ENCODE measurements at places on chromosomes 7 and 10. TPM values are rescaled to one million over a fixed set of nuclear protein-coding genes. Genes with fewer than 3 reads are reported as not detected.

GRCh38 chr10:6410830-6411229 lies 169.2 kb downstream of the PRKCQ start:
- no peaks in the 10 kb centered on the region for H3K36me3 ChIP-seq
- peaks cover 2% of the 10 kb centered on the region for H3K4me1 ChIP-seq
- no peaks in the 10 kb centered on the region for H3K27me3 ChIP-seq
- no peak for DNase-seq
- H3K27ac ChIP-seq = no peak overlapping the region
- no peak overlapping the region for H3K4me3 ChIP-seq

DNA sequence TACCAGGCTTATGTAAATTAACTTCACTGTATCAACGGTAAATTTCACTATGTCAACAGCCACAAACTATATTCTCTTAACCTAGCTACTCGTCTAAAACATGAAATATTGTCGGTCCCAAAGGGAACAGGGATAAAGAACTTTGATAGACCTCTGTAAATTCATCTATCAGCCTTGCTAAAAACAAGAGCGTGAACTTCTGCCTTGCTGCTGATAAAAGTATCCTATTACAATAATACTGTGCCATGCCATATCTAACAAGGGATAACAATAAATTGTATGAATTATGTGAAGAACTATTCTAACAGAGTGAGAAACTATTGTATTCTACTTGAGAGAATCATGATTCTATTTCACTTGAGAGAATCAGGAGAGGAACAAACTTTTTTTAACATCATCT lies 117.2 kb downstream of the CNOT4 start:
- no peaks in the 10 kb centered on the region for H3K4me1 ChIP-seq
- no peak overlapping the region for H3K4me3 ChIP-seq
- H3K36me3 ChIP-seq = peaks cover 3% of the 10 kb centered on the region
- H3K27me3 ChIP-seq = no peaks in the 10 kb centered on the region
- H3K27ac ChIP-seq = no peak overlapping the region
- DNase-seq = no peak

DNA sequence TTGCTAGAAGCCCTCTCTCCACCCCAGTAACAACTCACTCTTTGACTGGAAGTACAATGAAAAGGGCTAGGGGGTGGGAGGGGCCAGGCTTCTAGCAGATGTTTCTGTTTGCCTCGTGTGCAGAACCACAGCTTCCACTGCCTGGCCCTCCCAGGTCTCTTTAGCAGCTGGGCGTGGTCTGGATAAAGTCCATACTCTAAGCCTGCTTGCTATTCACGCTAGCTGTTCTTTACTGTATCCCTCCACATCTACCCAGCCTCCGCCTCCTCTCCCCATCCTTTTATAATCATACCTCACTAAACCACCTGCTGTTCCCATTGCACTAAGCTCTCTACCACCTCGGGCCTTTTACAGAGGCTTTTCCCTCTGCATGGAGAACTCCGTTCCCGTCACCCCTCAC lies 288.8 kb downstream of the CAMK1D start:
- H3K27ac ChIP-seq = no peak overlapping the region
- no peak for DNase-seq
- no peaks in the 10 kb centered on the region for H3K4me1 ChIP-seq
- H3K4me3 ChIP-seq = no peak overlapping the region
- H3K36me3 ChIP-seq = no peaks in the 10 kb centered on the region
- no peaks in the 10 kb centered on the region for H3K27me3 ChIP-seq

DNA sequence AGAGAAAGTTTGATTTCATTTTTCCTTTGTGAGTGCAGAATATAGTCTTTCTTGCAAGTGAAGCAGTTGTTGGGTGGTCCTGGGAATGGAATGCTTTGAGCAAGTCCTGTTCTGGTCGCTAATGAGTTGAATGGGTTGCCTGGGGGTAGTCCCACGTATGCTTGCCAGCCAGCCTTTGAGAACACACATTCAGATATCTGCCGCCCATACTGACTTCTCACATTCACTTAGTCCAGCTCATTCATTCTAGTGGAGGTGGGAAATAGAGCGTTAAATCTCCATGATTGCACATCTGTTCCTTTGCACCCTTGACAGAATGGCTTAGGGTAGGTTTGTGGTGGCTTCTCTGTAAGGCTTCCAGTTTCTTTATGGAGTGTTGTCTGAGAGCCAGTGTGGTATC lies 256.6 kb downstream of the SORCS3 start:
- H3K36me3 ChIP-seq = no peaks in the 10 kb centered on the region
- peaks cover 5% of the 10 kb centered on the region for H3K27me3 ChIP-seq
- H3K4me3 ChIP-seq = no peak overlapping the region
- no peak for DNase-seq
- no peaks in the 10 kb centered on the region for H3K4me1 ChIP-seq

- no peaks in the 10 kb centered on the region for H3K36me3 ChIP-seq
- H3K27me3 ChIP-seq = no peaks in the 10 kb centered on the region
- H3K27ac ChIP-seq = no peak overlapping the region
- no peak for DNase-seq
Measured at GRCh38 chr7:102273749-102274712, 12.6 kb upstream of the SH2B2 start.

DNA sequence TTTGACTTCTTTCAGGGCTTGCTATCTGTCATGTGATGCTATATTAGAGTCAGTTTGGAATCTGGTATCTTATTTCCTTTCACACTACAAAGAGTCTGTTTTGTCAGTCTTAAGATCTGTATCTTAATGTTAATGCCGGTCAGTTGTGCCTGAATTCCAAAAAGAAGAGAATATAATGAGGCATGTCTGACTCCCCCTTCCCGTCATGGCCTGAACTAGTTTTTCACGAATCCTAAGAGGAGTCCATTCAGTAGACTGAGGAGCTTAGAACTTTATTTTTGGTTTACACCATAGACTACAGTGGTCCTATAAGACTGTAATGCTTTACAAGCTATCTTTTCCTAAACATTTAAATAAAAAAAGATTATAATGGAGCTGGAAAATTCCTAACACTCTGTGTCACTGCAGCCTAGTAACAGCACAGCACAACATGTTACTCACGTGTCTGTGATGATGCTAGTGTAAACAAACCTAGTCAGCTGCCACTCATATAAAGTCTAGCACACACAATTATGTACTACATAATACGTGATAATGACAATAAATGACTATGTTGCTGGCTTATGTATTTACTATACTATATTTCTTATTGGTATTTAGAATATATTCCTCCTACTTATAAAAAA lies 50.6 kb downstream of the VPS41 start:
- no peak for DNase-seq
- H3K27ac ChIP-seq = no peak overlapping the region
- no peaks in the 10 kb centered on the region for H3K36me3 ChIP-seq
- H3K4me1 ChIP-seq = no peaks in the 10 kb centered on the region
- H3K4me3 ChIP-seq = no peak overlapping the region

DNA sequence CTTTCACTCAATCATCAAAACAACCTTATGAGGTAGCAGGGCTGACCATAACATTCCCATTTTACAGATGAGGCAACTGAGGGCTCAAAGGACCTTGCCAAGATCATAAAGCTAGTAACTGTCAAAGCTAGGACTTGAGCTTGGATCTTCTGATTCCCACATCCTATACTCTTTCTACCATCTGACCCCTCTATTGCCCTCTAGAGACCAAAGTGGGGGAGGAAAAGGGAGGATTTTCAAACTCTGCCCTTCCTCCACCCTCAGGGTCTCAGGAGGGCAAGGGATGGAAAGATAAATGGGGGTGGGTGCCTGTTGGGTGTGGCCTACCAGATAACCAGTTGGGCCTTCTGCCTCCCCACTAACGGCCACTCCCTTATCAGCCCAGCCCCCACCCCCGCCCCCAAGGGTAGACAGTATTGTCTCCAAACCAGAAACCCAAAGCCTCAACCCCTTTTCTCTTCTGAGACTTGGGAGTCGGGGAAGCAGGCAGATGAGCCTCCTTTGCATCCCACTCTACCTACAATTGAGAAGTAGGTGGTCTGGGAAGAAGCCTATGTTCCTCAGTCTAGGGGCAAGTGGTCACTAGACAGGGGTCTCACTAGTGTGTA lies 7.9 kb downstream of the LDB1 start:
- H3K4me3 ChIP-seq = no peak overlapping the region
- no peaks in the 10 kb centered on the region for H3K27me3 ChIP-seq
- peaks cover 5% of the 10 kb centered on the region for H3K36me3 ChIP-seq
- H3K27ac ChIP-seq = no peak overlapping the region

DNA sequence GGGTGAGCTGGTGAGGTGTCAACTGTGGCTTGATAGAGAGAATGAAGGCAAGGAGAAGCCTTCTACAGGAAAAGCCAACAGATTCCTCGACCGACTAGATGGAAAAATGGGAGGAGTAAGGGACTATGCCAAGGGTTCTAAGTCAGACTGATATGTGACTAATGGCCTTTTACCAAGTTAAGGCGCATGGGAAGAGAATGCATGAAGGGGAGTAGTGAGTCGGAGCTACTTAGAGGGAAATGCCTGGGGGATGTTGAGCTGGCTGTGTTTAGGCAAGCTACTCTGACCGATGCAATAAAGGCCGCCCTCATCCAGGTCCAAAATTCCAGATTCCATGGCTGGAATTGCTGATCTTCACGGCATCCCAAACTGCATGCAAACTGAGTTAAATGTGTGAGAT lies 48.2 kb downstream of the APBB1IP start:
- H3K4me1 ChIP-seq = no peaks in the 10 kb centered on the region
- H3K27ac ChIP-seq = no peak overlapping the region
- DNase-seq = no peak
- H3K36me3 ChIP-seq = no peaks in the 10 kb centered on the region
- H3K27me3 ChIP-seq = no peaks in the 10 kb centered on the region

GRCh38 chr7:154330318-154330717 lies 278.1 kb downstream of the DPP6 start:
- no peaks in the 10 kb centered on the region for H3K27me3 ChIP-seq
- no peak overlapping the region for H3K4me3 ChIP-seq
- H3K36me3 ChIP-seq = no peaks in the 10 kb centered on the region
- H3K27ac ChIP-seq = no peak overlapping the region
- no peaks in the 10 kb centered on the region for H3K4me1 ChIP-seq

DNA sequence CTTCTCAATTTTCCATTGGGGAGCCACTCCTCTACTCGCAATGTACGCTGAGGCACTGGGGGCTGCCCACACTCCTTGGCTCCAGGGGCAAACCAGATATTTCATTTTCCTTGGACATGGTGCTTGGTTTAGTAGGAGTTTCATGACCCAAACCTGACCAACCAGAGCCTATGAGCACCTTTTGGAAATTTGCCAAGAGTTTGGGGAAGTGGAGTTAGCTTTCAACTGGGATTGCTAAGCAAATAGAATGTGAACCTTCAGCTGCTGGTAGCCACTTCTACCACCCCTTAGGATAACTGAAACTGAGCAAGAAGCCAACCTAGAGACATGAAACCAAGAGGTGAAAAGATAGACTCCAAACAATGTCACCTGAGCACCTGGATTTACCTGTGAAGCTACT lies 74.9 kb upstream of the COL13A1 start:
- no peaks in the 10 kb centered on the region for H3K36me3 ChIP-seq
- no peaks in the 10 kb centered on the region for H3K27me3 ChIP-seq
- H3K4me1 ChIP-seq = peaks cover 3% of the 10 kb centered on the region
- H3K27ac ChIP-seq = peak overlapping the region; percentile 6
- DNase-seq = no peak
- no peak overlapping the region for H3K4me3 ChIP-seq

- H3K36me3 ChIP-seq = no peaks in the 10 kb centered on the region
- no peaks in the 10 kb centered on the region for H3K4me1 ChIP-seq
- no peak overlapping the region for H3K4me3 ChIP-seq
Measured at GRCh38 chr10:107649249-107649648, 484.7 kb upstream of the SORCS1 start.

DNA sequence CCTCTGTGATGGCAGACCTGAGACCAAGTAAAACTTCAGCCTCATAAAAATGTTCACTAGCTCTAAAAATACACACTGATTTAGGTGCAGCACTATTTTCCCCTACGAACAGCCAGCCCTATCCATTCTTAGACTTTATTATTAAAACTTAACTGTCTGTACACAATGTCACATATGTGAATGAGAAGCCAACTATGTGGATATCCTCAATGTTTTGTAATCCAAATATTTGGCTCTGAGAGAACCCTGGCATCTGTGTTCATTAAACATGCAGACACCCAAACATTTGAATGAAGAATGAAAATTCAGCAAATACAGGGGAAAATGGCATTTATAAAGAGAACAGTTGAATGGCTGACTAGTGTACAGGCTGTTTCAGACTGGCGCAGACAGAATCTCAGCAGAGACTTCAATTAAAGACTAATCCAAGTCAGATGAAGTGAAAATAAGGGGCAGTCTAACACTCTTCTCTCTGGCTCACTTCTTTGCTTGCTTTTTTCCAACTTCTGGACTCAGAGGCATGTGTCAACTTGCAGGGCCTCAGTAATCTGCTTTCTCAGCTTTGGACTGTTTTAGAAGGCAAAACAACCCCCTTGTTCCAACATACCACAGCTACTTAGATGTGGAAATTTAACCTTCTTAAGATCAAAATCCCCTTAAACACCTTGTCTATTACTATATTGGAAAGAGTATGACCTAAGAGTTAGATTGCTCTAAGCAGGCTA lies 47.4 kb upstream of the FAM180A start:
- H3K27ac ChIP-seq = peak overlapping the region; percentile 93
- H3K27me3 ChIP-seq = no peaks in the 10 kb centered on the region
- no peaks in the 10 kb centered on the region for H3K4me1 ChIP-seq
- no peak for DNase-seq
- no peaks in the 10 kb centered on the region for H3K36me3 ChIP-seq

DNA sequence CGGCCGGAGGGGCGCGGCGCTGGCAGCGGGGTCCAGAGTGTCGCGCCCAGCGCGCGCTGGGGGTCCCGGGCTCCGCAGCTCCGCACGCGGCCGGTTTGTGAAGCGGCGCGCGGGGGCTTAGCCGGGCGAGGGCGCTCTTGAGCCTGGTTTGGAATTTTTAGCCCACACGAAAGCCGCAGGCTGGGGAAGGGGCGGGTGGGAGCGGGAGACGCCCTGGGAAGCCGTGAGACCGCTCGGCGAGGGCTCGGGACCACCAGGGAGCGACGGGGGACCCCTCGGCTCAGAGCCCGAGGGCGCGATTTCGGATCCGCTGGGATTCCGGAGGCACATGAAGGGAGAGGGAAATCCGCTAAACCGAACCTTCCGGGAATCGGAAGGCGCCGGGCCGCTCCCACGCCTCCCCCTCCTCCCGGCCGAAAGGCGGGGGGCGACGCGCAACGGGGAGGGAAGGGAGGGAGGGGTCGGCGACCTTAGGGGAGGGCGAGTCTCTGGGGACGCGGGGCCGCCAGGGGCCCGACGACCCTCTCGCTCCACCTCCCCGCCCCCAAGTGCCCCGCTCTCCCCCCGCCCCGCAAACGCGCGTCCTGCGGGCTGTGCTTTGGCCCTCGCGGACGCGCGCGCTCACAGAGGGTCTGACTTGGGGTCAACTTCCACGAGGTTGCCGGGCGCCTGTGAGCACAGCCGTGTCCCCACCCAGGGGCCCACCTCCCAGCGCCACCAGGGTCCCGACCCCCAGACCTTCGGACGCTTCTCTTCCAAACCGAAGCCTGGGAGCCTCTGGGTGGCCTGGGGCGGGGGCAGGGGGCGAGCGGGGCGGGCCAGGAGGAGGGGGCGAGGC lies 5.1 kb upstream of the ELFN1 start:
- DNase-seq = peak; percentile 91
- H3K27me3 ChIP-seq = no peaks in the 10 kb centered on the region
- no peak overlapping the region for H3K27ac ChIP-seq
- H3K4me3 ChIP-seq = peak overlapping the region; percentile 58

GRCh38 chr10:30671026-30671616 lies 41.6 kb upstream of the LYZL2 start:
- H3K27me3 ChIP-seq = no peaks in the 10 kb centered on the region
- no peaks in the 10 kb centered on the region for H3K4me1 ChIP-seq
- no peaks in the 10 kb centered on the region for H3K36me3 ChIP-seq
- H3K4me3 ChIP-seq = no peak overlapping the region
- DNase-seq = no peak
- no peak overlapping the region for H3K27ac ChIP-seq

The NRP1 gene
- 111 TPM for total RNA-seq

The CYP2C8 gene
- 0.78 TPM for total RNA-seq

The RBM20 gene
- 9.9 TPM for total RNA-seq

The BZW2 gene
- 32.8 TPM for total RNA-seq

The MKRN1 gene
- total RNA-seq = 69.2 TPM

The GPRIN2 gene
- total RNA-seq = 1.2 TPM

The SPDYE2 gene
- total RNA-seq = not detected
